Kidney epithelial cell (primary cell): ENCODE measurements at places on chromosomes 12 and 14.
A peak's percentile ranks its signal among the peaks of the same experiment; 100 is the strongest.

- DNase-seq, result no peak
Measured at GRCh38 chr14:49992901-49993339, 100.0 kb downstream of the ARF6 start.

GRCh38 chr12:52506858-52507715 lies 13.1 kb downstream of the KRT5 start:
- peak; percentile 42 for DNase-seq

DNA sequence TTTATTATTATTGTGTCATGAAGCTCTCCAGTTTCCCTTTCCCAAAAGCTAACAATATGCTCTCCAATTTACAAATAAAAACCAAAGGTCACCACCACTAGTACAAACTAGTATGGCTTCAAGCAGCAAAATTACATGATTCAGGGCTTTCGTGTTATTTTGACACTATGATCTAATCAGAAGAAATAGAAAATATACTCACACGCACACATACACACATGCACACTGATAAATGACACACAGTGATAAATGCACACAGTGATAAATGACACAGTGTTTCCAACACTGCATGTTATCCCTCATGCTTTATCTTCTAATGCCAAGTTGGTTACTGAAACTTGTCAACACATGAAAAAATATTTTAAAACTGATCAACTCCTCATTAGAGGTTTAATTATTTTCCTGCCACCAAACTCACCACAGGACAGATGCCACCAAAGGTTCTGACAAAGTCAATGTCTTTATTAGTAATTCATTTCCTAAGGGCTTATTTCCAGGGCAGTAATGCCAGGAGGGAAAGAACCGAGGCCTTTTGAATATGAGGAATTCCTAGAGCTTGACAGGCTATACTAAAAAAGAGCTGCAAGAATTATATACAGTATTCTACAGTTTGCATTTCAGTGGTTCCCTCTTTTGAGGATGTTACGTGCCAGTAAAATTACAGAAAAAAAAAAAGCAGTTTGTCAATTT lies 82.4 kb downstream of the PPP2R5E start:
- no peak for DNase-seq

GRCh38 chr12:109464642-109465351 lies 12.3 kb downstream of the KCTD10 start:
- no peak for DNase-seq

GRCh38 chr14:85907536-85907935 lies 377.6 kb downstream of the FLRT2 start:
- no peak for DNase-seq

DNA sequence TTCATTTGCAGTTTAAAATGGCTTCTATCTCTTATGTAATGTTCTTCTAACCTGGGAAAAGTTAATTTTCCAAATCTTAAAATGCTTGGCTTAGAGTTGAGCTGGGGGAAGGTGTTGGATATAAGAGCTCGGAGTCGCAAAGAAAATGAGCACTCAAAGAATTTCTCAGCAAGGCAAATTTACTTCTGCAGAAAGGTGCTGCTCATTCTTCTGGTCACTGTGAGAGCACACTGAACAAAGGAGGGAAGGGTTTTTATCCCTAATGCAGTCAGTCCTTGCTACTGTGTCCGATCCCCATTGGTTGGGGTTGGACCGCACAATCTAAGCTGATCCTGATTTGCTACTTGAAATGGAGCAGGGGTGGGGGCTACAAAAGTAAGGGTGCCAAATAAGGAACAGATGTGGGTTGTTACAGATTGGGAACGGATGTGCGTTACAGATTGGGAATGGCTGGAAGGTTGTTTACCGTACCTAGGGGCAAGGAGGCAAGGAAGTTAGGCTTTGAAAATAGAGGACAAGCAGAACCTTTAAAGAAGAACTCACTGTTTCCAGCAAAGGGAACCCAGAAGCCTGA lies 19.4 kb downstream of the TXNRD1 start:
- DNase-seq, result no peak
